ENCODE measurements at places on chromosomes 2 and 18.

- DNase-seq, result no peak
These were observed 76.3 kb downstream of the DYNC1I2 start for GRCh38 chr2:171763602-171764001.

GRCh38 chr2:109230941-109231420 lies 102.0 kb downstream of the SH3RF3 start:
- DNase-seq, result no peak

- DNase-seq, result no peak
These were observed 41.4 kb downstream of the HS1BP3 start for GRCh38 chr2:20609349-20609994.

- DNase-seq, result no peak
These were observed 30.3 kb downstream of the ME2 start for GRCh38 chr18:50909261-50909660.

- DNase-seq, result peak; percentile 36
These were observed 61.0 kb downstream of the CDCA7 start for GRCh38 chr2:173415431-173416381.

DNA sequence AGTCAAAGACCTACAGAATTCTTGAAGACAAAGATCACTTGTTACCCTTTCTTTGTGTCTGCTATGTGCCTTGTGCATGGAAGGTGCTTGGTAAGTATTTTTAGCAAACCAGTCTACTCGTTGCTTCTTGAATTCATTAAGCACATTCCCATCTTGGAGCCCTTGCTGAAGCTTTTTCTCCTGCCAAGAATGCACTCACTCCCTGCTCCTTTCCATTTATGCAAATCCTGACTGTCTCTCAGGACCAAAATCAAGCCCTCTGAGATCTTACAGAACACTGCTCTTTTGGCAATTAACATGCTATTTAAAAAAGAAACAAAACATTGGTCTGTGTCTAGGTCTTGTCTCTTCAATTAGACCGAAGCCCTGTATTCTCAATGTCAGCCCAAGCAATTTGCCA lies 75.8 kb downstream of the CLHC1 start:
- DNase-seq, result no peak

Data from neuronal stem cell (in vitro differentiated cells).